ENCODE measurements at places on chromosomes 5 and 9.

DNA sequence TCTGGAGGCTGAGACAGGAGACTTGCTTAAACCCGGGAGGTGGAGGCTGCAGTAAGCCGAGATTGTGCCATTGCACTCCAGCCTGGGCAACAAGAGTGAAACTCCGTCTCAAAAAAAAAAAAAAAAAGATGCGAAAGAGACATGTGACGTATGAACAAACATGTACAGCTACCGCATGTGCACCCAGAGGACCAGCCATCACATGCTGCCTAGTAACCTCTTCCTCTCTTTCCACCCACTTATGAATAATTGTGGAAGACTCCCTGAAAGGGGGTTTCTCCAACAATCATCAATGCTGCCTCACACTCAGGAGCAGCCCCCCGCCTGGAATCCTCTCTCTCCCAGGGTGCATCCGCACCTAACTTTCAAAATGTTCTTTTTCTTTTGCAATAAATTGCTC is 2.2 kb downstream of the SARDH start:
- no peak for DNase-seq

- no peak for DNase-seq
Observed at GRCh38 chr5:84257061-84257460, 127.6 kb downstream of the EDIL3 start.

GRCh38 chr9:22863736-22864135 is 417.1 kb downstream of the DMRTA1 start:
- DNase-seq: no peak

GRCh38 chr5:176192094-176192721 is 46.0 kb upstream of the SIMC1 start:
- DNase-seq: no peak

DNA sequence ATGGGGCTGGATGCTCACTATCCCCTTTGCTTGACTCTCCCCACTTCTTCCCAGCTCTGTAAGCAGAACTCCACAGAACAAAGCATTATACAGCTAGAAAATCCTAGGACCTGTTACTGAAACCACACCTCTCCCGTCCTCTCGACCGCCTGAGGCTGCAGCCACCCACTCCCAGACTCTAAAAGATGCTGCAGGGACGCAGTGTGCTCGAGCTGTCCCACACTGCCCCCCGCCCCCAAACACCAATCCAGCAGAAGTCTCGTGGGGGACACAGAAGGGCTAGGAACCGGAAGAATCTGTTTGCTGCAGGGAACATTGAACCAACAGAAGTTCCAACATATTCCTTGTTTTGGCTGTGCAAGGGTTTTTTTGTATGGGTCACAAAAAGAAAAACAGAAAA is 7.6 kb downstream of the CAMK2A start:
- no peak for DNase-seq

- DNase-seq: peak; percentile 23
Observed at GRCh38 chr9:74577956-74578355, 80.8 kb downstream of the RORB start.

DNA sequence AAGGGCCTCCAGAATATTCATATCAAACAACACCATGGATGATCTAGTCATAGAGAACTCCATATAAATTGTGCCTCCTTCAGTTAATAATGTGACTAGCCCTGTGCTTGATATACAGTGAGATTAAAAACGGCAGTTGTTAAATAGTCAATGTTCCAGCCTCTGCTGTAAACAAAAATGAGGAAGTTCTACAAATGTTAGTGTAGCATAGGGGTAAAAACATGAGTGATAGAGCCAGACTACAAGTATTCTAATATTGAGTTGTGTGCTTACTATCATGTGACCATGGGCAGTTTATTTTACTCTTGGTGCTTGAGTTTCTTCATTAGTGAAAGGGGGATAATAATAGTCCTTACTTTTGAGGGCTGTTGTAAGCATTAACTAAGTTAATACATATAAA is 43.3 kb upstream of the SLCO6A1 start:
- DNase-seq: no peak

DNA sequence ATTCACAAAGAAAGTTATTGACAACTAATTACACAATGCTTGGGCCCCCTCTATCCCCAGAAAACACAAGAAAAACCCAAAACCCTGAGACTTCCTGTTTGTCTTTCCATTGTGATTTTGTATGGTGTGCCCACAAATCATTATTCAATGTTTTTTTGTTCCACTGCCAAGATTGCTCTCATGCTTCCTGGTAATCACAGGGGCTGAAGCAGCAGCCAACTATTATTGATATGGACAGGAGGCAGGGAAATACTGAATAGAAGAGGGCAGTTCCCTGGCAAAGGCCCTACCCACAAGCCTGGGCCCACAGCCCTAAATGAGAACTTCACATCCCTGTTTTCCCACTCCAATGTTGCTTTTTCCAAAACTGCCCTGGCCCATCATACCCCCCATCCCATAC is 21.5 kb upstream of the RFK start:
- DNase-seq: no peak

DNA sequence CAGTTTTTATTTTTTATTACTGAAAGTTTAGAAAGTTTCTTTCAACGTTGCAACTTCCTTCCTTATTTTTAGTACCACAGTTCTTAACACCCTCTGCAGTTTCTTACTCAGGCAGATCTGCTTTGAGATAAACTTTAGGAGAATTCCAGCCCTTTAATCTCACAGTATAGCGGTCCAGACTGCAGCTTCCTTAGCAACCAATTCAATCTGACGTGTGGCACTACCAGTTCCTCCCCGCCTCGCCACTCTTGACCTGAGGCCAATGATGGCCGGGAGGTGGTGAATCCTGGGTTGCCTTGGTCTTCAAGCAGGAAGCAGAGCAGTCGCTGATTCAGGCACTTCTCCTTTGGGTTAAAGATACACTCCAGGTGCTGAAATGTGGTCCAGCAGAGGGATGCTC is 334.3 kb upstream of the TRPC7 start:
- peak; percentile 9 for DNase-seq

GRCh38 chr5:159440235-159440634 is 109.9 kb upstream of the IL12B start:
- no peak for DNase-seq

DNA sequence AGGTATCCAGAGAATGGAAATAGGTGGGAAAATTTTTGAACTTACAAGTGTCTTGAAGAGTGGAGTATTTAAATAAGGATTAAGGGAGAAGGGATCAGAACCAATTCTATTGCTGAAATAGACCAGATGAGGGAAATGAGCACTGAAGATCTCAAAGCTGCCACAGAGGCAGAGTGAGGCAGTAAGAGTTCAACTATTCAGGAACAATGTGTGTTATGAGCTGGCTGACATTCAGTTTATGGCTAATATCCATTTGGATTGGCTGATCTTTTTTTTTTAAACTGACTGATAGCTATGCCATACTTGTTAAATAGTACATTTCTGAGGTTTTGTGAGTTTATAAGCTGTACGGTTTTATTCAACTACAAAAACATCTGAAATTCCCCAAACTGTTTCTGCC is 95.3 kb upstream of the GNA14 start:
- no peak for DNase-seq

- no peak for DNase-seq
Observed at GRCh38 chr5:157540707-157541446, 34.7 kb downstream of the ADAM19 start.

DNA sequence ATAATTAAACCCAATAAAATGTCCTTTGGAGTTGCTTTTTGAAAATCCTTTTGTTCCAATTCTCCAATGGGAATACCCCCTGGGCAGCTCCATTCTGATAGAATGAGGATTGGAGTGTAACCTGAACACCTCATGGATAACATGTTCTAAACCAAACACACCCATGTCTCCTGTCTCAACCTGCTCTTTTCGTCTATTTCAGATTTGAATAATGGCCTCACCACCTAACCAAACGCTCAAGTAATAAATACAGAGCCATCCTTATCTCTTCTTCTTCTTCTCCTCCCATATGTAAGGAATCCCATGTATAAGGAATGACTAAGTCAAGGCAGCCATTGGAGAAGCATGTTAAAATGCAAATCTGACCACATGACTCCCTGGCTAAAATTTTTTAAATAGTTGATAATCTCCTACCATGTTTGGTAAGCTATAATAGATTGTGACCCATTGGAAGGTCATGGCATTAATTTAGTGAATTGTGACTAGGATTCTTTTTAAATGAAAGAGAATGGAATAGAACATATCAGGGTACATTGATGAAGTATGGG is 26.0 kb downstream of the ELL2 start:
- DNase-seq: no peak

GRCh38 chr9:128891321-128892220 is 9.6 kb downstream of the LRRC8A start:
- DNase-seq: no peak

- DNase-seq: no peak
Observed at GRCh38 chr9:133932633-133933032, 59.5 kb downstream of the VAV2 start.

DNA sequence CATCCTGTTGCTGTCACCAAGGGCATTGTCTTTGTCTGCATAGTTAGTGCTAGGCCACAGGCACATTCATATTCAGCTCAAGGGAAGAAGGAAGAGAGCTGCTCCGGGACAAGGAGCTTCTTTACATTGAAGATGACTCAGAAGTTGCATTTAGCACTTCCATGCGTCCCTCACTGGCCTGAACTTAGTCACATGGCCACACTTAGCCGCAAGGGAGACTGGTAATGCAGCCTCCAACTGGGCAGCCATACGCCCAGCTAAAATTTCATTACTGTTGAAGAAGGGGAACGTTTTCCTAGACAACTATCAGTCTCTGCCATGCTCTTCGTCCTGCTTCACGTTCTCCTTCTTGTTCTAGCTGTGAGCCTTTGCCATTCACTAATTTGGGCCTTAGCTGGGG is 20.0 kb downstream of the ACTL7B start:
- no peak for DNase-seq

DNA sequence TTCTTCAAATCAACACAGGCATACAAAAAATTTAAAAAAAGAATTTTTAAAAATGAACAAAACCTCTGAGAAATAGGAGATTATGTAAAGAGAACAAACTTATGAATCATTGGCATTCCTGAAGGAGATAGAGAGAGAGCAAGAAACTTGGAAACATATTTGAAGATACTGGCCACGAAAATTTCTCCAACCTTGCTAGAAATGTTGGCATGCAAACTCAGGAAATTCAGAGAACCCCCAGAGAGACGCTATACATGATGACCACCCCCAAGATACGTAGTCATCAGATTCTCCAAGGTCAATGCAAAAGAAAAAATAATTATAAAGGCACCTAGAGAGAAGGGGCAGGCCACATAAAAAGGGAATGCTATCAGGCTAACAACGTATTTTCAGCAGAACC is 472.5 kb downstream of the MTRR start:
- no peak for DNase-seq

DNA sequence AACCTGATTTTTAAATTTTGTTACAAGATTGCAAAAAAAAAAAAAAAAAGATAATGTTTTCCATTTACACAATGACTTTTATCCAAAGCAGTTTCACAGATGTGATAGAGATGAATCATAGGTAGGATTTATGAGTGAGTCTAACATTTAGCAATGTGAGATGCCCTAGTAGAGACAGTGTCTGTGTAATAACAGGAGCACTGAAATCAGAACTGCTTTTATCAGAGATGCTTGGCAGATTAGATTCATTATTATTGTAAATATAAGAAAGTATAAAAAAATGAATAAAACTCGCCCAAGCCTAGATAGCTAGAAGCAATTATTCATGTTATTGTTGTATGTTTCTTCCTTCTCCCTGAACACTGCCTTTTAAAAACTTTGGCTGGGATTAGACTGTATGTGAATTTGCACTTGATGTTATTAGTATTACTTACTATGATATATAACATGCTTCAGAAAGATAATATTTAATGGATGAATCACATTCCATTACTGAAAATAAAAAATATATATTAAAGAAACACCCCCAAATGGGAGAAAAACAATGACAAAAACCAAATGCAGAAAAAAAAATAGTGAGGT is 567.3 kb upstream of the KLF4 start:
- no peak for DNase-seq

DNA sequence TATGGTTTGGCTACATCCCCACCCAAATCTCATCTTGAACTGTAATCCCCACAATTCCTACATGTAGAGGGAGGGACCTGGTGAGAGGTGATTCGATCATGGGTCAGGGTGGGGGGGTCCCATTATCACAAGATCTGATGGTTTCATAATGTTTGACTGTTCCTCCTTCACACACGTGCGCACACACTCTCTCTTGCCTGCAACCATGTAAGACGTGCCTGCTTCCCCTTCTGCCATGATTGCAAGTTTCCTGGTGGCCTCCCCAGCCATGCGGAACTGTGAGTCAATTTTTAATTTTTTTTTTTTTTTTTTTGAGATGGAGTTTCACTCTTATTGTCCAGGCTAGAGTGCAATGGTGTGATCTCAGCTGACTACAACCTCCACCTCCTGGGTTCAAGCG is 27.0 kb downstream of the FAM169A start:
- DNase-seq: no peak

DNA sequence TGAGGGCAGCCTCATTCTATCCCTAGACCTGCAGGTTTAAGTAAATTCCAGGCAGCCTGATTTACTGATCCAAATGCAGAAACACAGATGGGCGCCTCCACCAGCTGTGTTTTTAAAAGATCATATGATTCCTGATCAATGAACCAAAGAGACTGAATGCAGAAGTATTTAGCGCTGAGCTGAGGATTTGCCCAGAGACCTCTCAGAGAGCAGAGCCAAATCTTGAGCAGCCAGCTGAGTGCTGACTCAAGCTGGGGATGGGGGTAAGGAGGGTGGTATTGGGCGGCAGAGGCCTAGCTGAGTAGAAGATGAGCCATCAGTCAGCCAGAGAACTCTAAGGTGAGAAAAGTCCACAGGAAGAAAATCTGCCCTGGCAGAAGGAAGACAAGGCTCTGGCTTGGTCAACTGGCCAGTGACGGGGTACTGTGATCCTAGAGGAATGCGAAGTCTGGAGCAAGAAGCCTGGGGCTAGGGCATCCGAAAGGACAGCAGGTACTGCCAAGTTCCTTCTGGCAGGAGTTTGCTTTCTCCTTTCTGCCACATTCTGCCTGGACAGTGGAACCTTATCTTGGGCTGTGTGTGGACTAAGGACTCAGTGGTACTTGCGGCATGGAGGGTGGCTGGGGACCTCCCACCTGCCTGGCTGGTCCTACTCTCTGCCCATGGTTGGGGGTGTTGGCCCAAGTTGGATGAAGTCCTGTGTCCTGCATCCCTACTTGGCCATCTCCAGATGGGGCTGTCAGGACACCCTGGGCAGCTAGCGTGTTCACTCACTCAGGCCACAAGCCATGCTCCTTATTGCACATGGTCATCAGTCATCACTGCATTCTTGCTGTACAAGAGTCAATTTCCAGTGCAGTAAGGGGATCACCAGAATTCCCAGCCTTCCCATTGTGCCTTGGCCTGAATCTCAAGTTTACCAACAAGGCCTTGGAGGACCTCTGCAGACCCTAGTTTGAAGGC is 34.5 kb upstream of the CDKN2AIPNL start:
- no peak for DNase-seq

Data from AML-193 (cell line).